ENCODE measurements at places on chromosomes 1 and 21.

DNA sequence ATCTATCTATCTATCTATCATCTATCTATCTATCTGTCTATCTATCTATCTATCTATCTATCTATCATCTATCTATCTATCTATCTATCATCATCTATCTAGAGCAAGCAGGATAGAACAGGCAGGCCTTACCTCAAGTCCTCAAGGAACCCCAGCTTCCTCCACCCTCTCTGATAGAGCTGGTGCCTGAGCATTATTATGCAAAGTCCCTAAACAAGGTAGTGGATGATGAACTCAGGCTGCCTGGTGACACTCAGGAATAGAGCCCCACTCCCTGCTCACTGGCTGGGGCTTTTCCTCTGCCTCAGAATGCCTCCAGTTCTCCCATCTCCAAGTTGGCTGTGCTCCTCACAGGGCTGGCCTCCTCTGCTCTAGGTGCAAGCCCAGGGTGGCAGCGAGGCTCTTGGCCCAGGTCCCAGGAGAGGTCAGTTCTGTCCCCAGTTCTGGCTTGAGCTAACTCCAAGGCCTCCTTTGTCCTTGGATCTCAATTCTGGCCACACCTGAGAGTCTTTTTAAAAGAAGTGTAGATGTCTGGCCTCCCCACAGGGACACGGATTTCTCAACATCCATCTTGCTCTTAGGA, 60.2 kb downstream of the PCP4 start:
- DNase-seq: no peak

- DNase-seq: no peak
Measured at GRCh38 chr1:91589437-91589836, 88.8 kb downstream of the CDC7 start.

- no peak for DNase-seq
Measured at GRCh38 chr1:200892958-200893357, 1.7 kb upstream of the INAVA start.

DNA sequence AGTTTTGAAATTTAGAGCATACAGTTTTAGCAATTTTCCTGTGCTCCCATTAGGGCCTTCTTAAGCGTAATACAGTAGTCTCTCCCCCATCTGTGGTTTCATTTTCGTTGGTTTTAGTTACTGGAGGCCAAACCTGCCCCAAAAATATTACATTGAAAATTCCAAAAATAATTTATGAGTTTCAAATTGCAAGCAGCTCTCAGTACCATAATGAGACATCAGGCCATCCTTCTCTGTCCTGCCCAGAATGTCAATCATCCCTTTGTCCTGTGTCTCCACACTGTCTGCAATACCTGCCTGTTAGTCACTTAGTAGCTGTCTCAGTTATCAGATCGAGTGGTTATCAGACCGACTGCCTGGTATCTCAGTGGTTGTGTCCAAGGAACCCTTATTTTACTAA, 45.4 kb downstream of the ADSS2 start:
- no peak for DNase-seq

- DNase-seq: no peak
Measured at GRCh38 chr1:154223621-154224020, 2.9 kb downstream of the UBAP2L start.

DNA sequence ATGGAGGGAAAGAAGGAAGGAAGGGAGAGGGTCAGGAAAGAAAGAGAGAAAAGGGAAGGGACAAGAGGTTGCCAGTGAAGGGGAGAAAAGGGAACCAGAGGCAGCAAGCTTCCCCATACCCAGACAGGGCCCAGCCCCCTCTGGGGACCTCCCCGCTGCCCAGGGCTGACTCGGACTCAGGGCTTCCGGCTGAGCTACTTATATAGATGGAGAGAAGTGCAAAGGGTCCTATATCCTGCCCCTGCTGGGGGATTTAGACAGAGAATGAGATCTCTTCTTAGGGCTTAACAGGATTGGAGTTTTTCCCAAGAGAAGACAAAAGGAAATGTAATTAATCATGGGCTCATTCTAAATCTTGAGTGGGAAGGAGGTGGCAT, at the start of gene ETV3L:
Gene ETV3L (minus strand): TSS at position 176 of the 377 bp plus-strand sequence. CDS start 285 bp downstream, outside the sequence.
- DNase-seq: no peak

DNA sequence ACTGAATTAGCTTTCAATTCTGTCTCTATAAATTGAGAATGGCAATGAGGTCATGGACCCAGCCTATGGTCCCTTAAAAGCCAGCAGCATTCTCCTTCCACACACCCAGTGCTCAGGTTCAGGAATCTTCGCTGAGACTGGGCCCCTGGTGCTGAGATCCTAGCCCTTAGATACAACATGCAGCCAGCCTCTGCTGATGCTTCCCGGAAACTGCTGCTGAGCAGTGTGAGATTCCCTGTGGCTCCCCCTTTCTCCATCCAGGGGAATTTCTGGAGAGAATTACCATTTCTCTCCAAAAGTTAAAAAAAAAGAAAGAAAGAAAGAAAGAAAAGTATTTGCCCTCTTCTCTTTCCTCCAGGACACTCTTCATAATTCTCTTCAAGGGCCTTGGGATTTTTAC, 31.7 kb upstream of the RALGPS2 start:
- no peak for DNase-seq

DNA sequence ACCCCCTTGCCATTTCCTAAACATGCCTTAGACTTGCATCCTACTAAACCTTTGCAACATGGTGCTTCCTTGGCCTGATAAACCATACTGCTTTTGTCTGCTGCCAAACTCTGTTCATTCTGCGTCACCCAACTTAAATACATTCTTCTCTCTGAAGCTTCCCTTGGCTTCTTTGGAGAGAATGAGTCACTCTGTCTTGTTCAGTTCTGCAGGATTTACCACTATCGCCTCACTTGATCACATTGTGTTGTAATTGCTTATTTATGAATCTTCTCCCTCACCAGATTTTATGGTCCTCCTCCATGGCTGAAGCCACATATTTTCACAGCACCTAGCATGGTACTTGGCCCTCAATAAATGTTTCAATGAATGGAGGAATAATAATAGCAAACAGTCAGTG, 21.7 kb upstream of the TUT4 start:
- no peak for DNase-seq

GRCh38 chr1:45299981-45300668, 26.6 kb upstream of the HPDL start:
- no peak for DNase-seq

- DNase-seq: no peak
Measured at GRCh38 chr1:228459091-228459993, 27.8 kb upstream of the RNF187 start.
